ENCODE measurements at places on chromosomes 16 and 17.

GRCh38 chr16:83051451-83051850, 424.7 kb downstream of the CDH13 start:
- no peak for DNase-seq

GRCh38 chr17:28086519-28086918, 44.0 kb downstream of the NLK start:
- DNase-seq, result no peak

- no peak for DNase-seq
These were observed 10.4 kb upstream of the CUEDC1 start for GRCh38 chr17:57965521-57966160.

GRCh38 chr17:29699283-29699682, 76.6 kb upstream of the CORO6 start:
- no peak for DNase-seq

- DNase-seq, result peak; percentile 51
These were observed 257 bp downstream of the SNAI3 start for GRCh38 chr16:88686062-88686438.

DNA sequence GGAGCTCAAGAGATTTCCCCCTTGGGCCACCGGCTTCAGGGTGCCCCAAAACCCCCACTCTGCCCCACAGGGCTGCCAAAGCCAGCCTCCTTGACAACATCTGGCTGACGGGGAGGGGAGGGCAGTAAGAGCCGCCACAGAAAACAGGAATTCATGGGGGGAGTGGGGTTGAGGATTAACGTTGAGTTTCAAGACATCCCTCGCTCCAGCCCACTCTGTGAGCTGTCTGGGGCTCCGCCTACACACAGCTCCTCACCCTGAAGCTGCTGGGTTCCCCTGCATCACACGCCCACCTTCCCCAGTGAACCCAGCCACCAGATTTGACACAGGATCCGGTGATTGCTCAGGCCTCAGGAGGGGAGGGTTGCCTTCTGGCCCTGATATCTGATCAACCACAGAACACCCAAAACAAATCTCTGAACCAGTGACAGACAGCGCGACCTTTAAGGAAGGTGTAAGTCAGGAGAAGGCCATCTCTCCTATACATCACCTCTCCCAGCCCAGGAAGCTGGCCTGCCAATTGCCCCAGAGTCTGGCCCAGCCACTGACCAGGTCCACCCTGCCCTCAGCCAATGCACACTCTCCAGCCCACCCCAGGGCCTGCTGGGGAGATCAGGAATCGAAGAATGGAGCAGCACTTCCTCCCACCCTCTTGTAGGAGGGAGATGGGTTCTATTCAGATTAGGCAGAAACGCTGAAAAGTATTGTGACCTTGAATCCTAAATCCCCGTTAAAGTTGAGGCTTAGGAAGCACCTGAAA, 132.1 kb downstream of the CLEC16A start:
- DNase-seq, result no peak

DNA sequence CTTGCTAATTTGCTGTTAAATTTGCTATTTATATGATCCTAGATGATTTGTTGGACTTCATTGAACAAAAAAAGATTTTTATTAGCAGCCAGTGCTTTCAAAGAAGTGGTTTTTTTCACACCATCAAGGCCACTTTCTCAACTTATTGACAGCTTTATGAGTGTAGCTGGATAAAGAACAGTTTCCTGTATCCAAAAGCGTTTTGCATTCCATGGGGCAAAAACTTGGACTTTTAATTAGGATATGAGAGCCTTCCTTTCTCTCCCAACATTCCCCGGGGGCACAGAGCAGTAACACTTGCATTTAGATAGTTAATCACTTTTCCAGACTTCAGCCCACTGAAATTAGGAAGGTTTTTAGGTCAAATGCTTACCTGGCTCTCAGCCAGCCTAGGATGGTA, 177.1 kb upstream of the ELAC2 start:
- no peak for DNase-seq

Measured in T-helper 22 cell (primary cell).